ENCODE measurements at places on chromosomes 1 and 21. TPM values are rescaled to one million over a fixed set of nuclear protein-coding genes. Genes with fewer than 3 reads are reported as not detected.

Gene DMRTA2
- polyA plus RNA-seq, result not detected

Gene HPCA
- not detected for polyA plus RNA-seq

Gene APCS
- not detected for polyA plus RNA-seq

Gene OR14K1
- polyA plus RNA-seq, result not detected

Gene DEPDC1
- not detected for polyA plus RNA-seq

Gene LCE1C
- polyA plus RNA-seq, result not detected

Gene C1orf226
- polyA plus RNA-seq, result not detected

Gene CELA3B
- polyA plus RNA-seq, result not detected

DNA sequence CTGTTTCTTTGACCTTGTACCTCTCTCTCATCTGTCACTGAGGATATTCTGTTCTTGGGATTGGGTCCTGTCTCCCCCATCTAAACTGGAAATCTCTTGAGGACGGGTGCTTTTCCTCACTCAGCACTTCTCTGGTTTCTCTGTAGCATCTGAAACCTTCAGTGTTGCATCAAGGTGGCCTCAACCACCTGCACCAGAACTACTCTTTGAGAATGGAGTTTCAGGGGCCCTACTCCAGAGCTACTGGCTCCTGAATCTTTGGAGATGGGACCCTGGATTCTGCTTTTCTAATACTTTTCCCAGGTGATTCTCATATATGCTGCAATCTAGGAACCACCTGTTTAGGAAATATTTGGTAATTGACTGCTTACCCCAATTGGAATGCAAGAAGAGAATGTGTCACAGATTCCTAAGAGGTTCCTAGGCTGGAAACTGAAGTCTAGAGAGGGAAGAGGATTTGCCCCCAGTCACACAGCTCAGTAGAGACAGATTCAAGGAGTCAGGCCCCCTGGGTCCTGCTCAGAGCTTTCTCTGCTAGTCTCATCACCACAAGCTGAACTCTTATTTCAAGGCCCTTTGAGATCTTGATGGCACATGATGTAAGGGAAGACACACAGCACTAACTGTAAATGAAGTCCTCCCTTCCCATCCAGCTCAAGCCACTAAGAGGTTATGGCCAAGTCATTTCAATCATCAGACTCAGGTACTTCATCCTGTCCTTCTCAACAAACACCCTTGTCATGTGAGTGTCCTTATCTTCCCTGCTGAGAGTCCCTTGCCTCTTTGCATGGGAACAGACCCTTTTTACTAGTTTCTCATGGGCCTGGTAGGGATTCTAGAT, 48.7 kb downstream of the EIF2D start:
- no peak for DNase-seq

- DNase-seq, result no peak
These were observed 33.7 kb upstream of the IFI44L start for GRCh38 chr1:78586572-78586971.

DNA sequence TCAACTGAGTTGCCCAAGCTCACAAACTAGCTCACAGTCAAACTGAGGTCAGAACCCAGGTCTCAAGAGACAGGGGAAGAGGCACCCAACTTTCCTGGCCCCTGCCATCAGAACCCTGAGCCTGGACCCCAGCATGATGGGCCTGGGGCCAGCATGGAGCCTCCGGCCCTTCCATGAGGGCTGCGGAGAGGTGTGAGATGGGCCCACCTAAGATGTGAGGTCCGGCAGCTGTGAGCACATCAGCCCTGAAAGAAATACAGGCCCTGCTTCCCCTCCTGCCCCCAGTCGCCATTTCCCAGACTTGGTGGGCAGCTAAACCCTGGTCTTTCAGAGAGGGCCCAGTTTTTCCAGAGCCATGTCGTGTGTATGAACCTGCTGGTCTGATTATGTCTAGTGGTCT, 30.6 kb downstream of the QSOX1 start:
- DNase-seq, result no peak

GRCh38 chr1:15185617-15186016, 32.1 kb downstream of the TMEM51 start:
- DNase-seq, result no peak

DNA sequence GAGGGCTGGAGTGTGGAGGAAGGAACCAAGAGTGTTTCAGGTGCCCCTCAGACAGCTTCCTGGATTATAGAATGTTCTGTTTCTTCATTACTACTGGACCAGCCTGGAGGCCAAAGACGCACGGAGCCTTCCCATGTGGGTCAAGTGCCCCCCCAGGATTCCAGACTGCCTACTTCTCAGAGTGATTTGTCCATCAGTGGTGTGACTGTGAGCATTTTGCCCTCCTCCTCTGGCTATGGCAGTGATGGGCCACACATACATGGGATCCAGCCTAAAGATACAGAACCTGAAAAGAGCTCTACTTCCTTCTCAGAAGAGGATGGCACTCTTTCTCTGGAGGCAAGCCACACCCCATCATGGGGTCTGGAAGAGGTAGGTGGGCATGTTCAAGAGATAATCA, 64.9 kb downstream of the MACF1 start:
- DNase-seq, result no peak

GRCh38 chr1:169086603-169087455, 19.7 kb upstream of the ATP1B1 start:
- DNase-seq, result no peak
